ENCODE measurements at places on chromosomes 2 and 18. TPM values are rescaled to one million over a fixed set of nuclear protein-coding genes. Genes with fewer than 3 reads are reported as not detected.

DNA sequence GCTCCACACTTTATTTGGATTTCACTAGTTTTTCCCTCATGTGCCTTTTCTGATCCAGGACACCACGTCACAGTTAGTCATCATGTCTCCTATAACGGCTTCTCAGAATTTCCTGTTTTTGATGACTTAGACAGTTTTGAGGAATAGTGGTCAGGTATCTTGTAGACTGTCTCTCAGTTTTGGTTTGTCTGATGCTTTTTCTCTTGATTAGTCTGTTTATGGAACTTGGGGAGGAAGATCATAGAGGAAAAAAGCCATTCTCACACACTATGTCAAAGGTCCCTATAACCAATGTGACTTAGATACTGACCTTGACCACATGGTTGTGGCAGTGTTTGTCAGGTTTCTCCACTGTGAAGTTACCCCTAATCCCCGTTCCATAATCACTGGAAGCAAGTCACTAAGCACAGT lies 89.0 kb downstream of the RAPH1 start:
- no peaks in the 10 kb centered on the region for H3K36me3 ChIP-seq
- H3K27ac ChIP-seq, result no peak overlapping the region
- no peaks in the 10 kb centered on the region for H3K27me3 ChIP-seq
- H3K4me1 ChIP-seq, result no peaks in the 10 kb centered on the region
- DNase-seq, result no peak

Gene SLC4A3
- polyA plus RNA-seq, result 0.52 TPM

DNA sequence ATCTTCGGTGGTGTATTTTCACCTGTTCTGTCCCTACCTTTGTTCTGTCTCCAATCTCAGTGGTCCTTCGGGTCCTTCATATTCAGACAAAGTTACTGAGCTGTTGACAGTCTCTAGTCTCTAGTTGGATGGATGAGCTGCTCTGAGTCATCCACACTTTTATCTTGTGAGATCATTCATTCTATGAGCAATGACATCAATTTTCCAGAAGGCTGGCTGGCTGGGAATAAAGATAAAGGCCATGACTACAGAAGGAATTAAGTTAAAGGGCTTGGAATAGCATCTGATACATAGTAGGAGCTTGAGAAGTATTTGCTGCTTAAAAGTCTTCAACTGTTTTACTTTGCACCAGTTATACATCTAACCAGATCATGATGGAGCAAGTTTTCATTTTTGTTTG lies 43.1 kb upstream of the SLC39A10 start:
- H3K27ac ChIP-seq, result no peak overlapping the region
- no peak for DNase-seq
- peaks cover 4% of the 10 kb centered on the region for H3K27me3 ChIP-seq
- no peaks in the 10 kb centered on the region for H3K4me1 ChIP-seq
- H3K4me3 ChIP-seq, result no peak overlapping the region

Gene ABCG8
- polyA plus RNA-seq, result not detected

Gene CYS1
- not detected for polyA plus RNA-seq

DNA sequence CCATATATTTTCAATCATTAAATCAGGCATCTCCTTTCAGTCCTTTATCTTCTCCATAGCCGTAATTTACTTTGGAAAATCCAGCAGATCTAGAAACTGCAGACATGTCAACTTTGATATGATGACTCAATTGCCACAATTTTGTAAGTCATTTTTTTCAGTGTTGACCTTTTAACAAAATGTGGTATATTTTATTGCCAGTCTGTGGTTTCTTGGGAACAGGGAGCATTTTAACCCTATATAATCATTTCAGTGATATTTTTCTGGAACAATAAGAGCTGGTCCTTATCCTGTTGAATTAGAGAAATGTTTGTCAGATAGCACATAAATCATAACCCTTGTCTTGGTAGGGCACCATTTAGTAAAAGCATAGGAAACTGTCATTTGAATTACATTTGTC lies 90.9 kb upstream of the UBXN4 start:
- peaks cover 27% of the 10 kb centered on the region for H3K36me3 ChIP-seq
- H3K4me1 ChIP-seq, result no peaks in the 10 kb centered on the region
- DNase-seq, result no peak
- no peak overlapping the region for H3K4me3 ChIP-seq

DNA sequence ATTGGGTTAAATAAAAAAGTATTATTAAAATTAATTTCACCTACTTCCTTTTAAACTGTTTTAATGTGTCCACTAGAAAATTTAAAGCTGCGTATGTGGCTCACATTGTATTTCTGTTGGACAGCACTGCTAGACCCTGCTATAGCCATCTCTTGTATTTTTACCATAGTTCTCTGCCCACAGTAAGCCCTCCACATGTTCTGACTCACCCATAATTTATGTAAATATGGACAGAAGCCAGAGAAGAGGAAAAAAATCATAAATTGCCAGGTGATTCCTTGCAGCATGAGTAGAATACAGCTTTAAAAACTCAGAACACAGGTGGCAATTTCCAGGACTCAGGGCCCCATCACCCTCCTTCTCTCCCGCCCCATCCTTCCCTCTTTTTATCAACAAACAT lies 142.4 kb upstream of the MEX3C start:
- no peaks in the 10 kb centered on the region for H3K4me1 ChIP-seq
- peaks cover 5% of the 10 kb centered on the region for H3K27me3 ChIP-seq
- no peak overlapping the region for H3K4me3 ChIP-seq
- DNase-seq, result no peak
- no peaks in the 10 kb centered on the region for H3K36me3 ChIP-seq

Gene CFAP65
- not detected for polyA plus RNA-seq

Gene TUBB8B
- polyA plus RNA-seq, result not detected

GRCh38 chr2:30686669-30687068 lies 120.6 kb downstream of the CAPN13 start:
- H3K4me3 ChIP-seq, result no peak overlapping the region
- H3K36me3 ChIP-seq, result no peaks in the 10 kb centered on the region
- DNase-seq, result no peak
- H3K27ac ChIP-seq, result no peak overlapping the region
- no peaks in the 10 kb centered on the region for H3K4me1 ChIP-seq

Gene EFHD1
- polyA plus RNA-seq, result not detected

Gene PLEKHH2
- polyA plus RNA-seq, result not detected

Measured in immature natural killer cell (primary cell).